ENCODE measurements at places on chromosomes 3 and 15. TPM values are rescaled to one million over a fixed set of nuclear protein-coding genes. Genes with fewer than 3 reads are reported as not detected.

The SERPINI2 gene
- total RNA-seq: not detected

The ANKRD34C gene
- total RNA-seq: not detected

The FETUB gene
- total RNA-seq: not detected

The DAZL gene
- not detected for total RNA-seq

The ESYT3 gene
- not detected for total RNA-seq

The GPX1 gene
- total RNA-seq: 148 TPM

The FBXO40 gene
- total RNA-seq: not detected

The ULK3 gene
- 30.2 TPM for total RNA-seq

Data from OCI-LY7 (cell line).